ENCODE measurements at places on chromosomes 6 and 20. TPM values are rescaled to one million over a fixed set of nuclear protein-coding genes. Genes with fewer than 3 reads are reported as not detected.

The MCCD1 gene
- not detected for total RNA-seq

The TRIM15 gene
- total RNA-seq: not detected

The SLC12A5 gene
- total RNA-seq: 0.63 TPM

The SLC17A5 gene
- total RNA-seq: 13.7 TPM

The MAFB gene
- total RNA-seq: 0.63 TPM

The SCGN gene
- total RNA-seq: not detected

The TOP1 gene
- total RNA-seq: 28.5 TPM

The BPI gene
- not detected for total RNA-seq

The SLC35D3 gene
- not detected for total RNA-seq

The PAK5 gene
- not detected for total RNA-seq

The MYO6 gene
- 31.9 TPM for total RNA-seq

The SCUBE3 gene
- 0.75 TPM for total RNA-seq

The OLIG3 gene
- total RNA-seq: not detected

The DYNLRB1 gene
- 46.1 TPM for total RNA-seq

The KIF13A gene
- 43.4 TPM for total RNA-seq

The OGFR gene
- 33.5 TPM for total RNA-seq

The PCMT1 gene
- total RNA-seq: 103 TPM

The ELOVL2 gene
- total RNA-seq: not detected

The C20orf141 gene
- total RNA-seq: not detected

The RHAG gene
- total RNA-seq: not detected

The HLA-DQA1 gene
- total RNA-seq: not detected

The HLA-DOA gene
- not detected for total RNA-seq

The SRMS gene
- not detected for total RNA-seq

The GABBR1 gene
- 13.6 TPM for total RNA-seq

The BEND6 gene
- 1.1 TPM for total RNA-seq

The C20orf144 gene
- total RNA-seq: 0.09 TPM

The SAMD10 gene
- 2.2 TPM for total RNA-seq

The MCHR2 gene
- total RNA-seq: not detected

The RAB44 gene
- total RNA-seq: under 0.01 TPM

The SOX12 gene
- 4.9 TPM for total RNA-seq

The HINT3 gene
- 10.2 TPM for total RNA-seq

The GJA1 gene
- 435 TPM for total RNA-seq

The FAM135A gene
- 12.6 TPM for total RNA-seq

The VGLL2 gene
- total RNA-seq: not detected

The RBBP8NL gene
- total RNA-seq: not detected

The UBD gene
- total RNA-seq: 1.2 TPM

The TINAG gene
- not detected for total RNA-seq

The TNFRSF21 gene
- total RNA-seq: 19.8 TPM

The GDAP1L1 gene
- not detected for total RNA-seq

The SLCO4A1 gene
- total RNA-seq: 3.8 TPM

The CASP8AP2 gene
- 12.2 TPM for total RNA-seq

The MOXD1 gene
- total RNA-seq: not detected

The ZSCAN9 gene
- 14.7 TPM for total RNA-seq

The NOX3 gene
- total RNA-seq: not detected

The TMEM200A gene
- 1.4 TPM for total RNA-seq

The PRDM1 gene
- 0.94 TPM for total RNA-seq

The RRP36 gene
- total RNA-seq: 100.0 TPM

The RPS10 gene
- total RNA-seq: 2,279 TPM

The UBE2C gene
- 9.7 TPM for total RNA-seq

The DNAAF9 gene
- total RNA-seq: 12.2 TPM
